ENCODE measurements at places on chromosomes 6 and 20.

DNA sequence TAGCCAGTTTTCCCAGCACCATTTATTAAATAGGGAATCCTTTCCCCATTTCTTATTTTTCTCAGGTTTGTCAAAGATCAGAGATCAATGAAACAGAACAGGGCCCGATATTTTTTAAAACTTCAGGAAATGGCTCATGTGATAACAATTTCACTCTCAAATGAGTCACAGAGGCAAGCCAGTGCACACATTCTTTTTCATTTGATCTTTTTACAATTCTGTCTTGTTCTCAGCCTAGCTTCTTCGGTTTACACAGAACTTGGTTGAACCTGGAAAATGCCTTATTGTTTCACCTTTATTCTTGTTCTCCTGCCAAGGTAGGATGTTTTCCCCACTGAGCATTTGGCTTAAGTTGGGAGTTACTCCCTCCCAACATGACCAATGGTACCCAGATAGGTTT lies 258.9 kb downstream of the COL12A1 start:
- H3K36me3 ChIP-seq = no peaks in the 10 kb centered on the region
- H3K4me3 ChIP-seq = no peak overlapping the region
- DNase-seq = no peak
- no peak overlapping the region for H3K27ac ChIP-seq
- H3K27me3 ChIP-seq = no peaks in the 10 kb centered on the region
- H3K4me1 ChIP-seq = no peaks in the 10 kb centered on the region

DNA sequence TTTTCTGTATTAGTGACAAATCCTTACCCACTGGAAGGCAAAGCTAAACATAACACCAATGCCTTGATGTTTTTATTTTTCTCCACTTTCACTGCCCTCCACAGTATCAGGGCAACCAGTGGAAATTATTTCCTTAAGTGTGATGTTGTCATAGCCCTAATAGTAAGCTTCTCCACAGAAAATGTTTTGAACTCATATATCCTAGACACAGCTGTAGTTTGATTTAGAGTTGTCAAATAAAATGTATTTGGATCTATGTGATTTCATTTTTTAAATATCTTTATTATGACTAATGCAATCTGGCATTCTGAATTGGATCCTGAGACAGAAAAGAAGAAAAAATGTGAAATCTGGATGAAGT lies 70.9 kb upstream of the UFL1 start:
- H3K27me3 ChIP-seq = no peaks in the 10 kb centered on the region
- no peak for DNase-seq
- no peaks in the 10 kb centered on the region for H3K4me1 ChIP-seq
- H3K36me3 ChIP-seq = no peaks in the 10 kb centered on the region

DNA sequence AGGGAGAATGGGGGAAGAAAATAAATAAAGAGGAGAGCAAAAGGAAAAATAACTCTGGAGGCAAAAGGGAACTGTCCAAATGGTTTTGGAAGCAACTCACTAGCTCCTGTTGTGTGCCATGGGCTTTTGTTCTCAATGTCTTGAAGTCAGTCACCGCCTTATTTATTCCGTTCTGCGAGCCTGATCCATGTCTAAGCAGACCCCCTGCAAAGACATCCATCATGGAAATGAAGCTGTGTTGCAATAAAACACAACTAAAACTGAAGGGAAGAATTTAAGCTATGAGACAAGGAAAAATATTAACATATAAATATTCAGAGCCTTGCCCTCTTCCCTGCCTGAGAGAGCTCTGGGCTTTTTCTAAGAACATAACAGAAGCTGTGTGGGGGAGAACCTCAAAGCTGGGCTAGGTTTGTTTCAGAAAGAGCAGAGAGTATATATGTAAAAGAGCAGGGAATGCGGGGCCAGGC lies 373.2 kb upstream of the CNR1 start:
- H3K4me1 ChIP-seq = no peaks in the 10 kb centered on the region
- no peak overlapping the region for H3K27ac ChIP-seq
- H3K36me3 ChIP-seq = no peaks in the 10 kb centered on the region
- peaks cover 5% of the 10 kb centered on the region for H3K27me3 ChIP-seq

- DNase-seq = no peak
- no peaks in the 10 kb centered on the region for H3K4me1 ChIP-seq
- H3K4me3 ChIP-seq = no peak overlapping the region
- peaks cover 3% of the 10 kb centered on the region for H3K36me3 ChIP-seq
- H3K27me3 ChIP-seq = peaks cover 7% of the 10 kb centered on the region
Measured at GRCh38 chr6:146891615-146892265, 293.0 kb downstream of the ADGB start.

GRCh38 chr20:48155268-48155667 lies 370.0 kb upstream of the SULF2 start:
- no peak overlapping the region for H3K4me3 ChIP-seq
- no peaks in the 10 kb centered on the region for H3K36me3 ChIP-seq
- H3K4me1 ChIP-seq = no peaks in the 10 kb centered on the region
- no peak overlapping the region for H3K27ac ChIP-seq

GRCh38 chr6:162854734-162855191 lies 127.0 kb downstream of the PACRG start:
- H3K27ac ChIP-seq = no peak overlapping the region
- no peaks in the 10 kb centered on the region for H3K4me1 ChIP-seq
- no peak overlapping the region for H3K4me3 ChIP-seq
- H3K36me3 ChIP-seq = no peaks in the 10 kb centered on the region

GRCh38 chr6:43996618-43997344 lies 130.5 kb downstream of the MRPL14 start:
- H3K4me1 ChIP-seq = peaks cover 7% of the 10 kb centered on the region
- no peak for DNase-seq
- no peaks in the 10 kb centered on the region for H3K36me3 ChIP-seq
- H3K27ac ChIP-seq = no peak overlapping the region
- no peak overlapping the region for H3K4me3 ChIP-seq

DNA sequence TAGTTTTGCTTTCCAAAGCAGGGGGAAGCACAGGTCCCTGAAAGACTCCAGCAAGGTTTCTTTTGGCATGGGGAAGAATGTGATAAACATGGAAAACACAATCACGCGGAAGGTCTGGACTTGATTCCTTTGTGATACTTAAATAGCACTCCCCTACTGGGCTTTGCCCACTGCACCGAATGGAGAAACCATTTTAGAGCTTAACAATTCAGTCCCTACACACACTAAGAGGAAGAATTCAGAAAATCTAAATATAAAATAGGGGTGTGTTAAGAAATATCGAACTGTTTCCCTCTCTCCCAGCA lies 71.4 kb upstream of the NHSL1 start:
- H3K36me3 ChIP-seq = no peaks in the 10 kb centered on the region
- no peak for DNase-seq
- no peak overlapping the region for H3K4me3 ChIP-seq
- no peak overlapping the region for H3K27ac ChIP-seq
- H3K4me1 ChIP-seq = no peaks in the 10 kb centered on the region

GRCh38 chr6:52610745-52611355 lies 34.0 kb upstream of the TRAM2 start:
- no peak for DNase-seq
- no peaks in the 10 kb centered on the region for H3K27me3 ChIP-seq
- H3K27ac ChIP-seq = no peak overlapping the region
- H3K4me3 ChIP-seq = no peak overlapping the region

DNA sequence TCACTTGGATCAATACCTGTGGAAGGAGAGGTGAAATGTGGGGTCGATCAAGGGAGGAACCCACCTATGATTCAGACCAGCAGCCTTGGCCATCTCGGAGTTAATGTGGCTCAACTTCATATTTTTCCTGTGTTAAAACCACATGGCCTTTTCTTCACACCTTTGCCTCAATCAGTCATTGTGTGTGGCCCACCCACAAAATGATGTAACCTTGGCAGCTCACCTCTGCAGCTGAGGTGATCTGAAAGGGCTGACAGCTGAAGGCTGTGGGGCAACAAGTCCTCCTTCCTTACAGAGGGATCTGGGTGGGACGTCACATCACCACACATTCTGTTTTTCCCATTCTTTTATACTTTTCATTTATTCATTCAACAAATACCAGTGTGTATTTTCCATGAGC lies 357.1 kb upstream of the HSF2 start:
- peak overlapping the region; percentile 53 for H3K4me3 ChIP-seq
- no peaks in the 10 kb centered on the region for H3K27me3 ChIP-seq
- no peaks in the 10 kb centered on the region for H3K36me3 ChIP-seq
- DNase-seq = peak; percentile 45
- H3K4me1 ChIP-seq = peaks cover 20% of the 10 kb centered on the region
- H3K27ac ChIP-seq = peak overlapping the region; percentile 61

GRCh38 chr6:57173056-57173885 lies 1.1 kb downstream of the BAG2 start:
- H3K27ac ChIP-seq = peak overlapping the region; percentile 89
- peak; percentile 23 for DNase-seq
- H3K27me3 ChIP-seq = peaks cover 1% of the 10 kb centered on the region
- peak overlapping the region; percentile 97 for H3K4me3 ChIP-seq

- no peak overlapping the region for H3K27ac ChIP-seq
- H3K36me3 ChIP-seq = peaks cover 28% of the 10 kb centered on the region
- H3K4me3 ChIP-seq = no peak overlapping the region
- H3K4me1 ChIP-seq = no peaks in the 10 kb centered on the region
- DNase-seq = no peak
Measured at GRCh38 chr6:13286181-13286580, 42.2 kb downstream of the TBC1D7 start.

- peaks cover 53% of the 10 kb centered on the region for H3K4me1 ChIP-seq
- peak overlapping the region; percentile 15 for H3K27ac ChIP-seq
- no peak for DNase-seq
- no peak overlapping the region for H3K4me3 ChIP-seq
- peaks cover 9% of the 10 kb centered on the region for H3K36me3 ChIP-seq
Measured at GRCh38 chr6:41713650-41714291, 21.6 kb downstream of the TFEB start.

- H3K27me3 ChIP-seq = no peaks in the 10 kb centered on the region
- no peak overlapping the region for H3K4me3 ChIP-seq
- no peak overlapping the region for H3K27ac ChIP-seq
Measured at GRCh38 chr6:38650207-38650752, 10.6 kb upstream of the BTBD9 start.

GRCh38 chr20:32035426-32035779 lies 16.6 kb upstream of the HCK start:
- no peak overlapping the region for H3K27ac ChIP-seq
- no peak overlapping the region for H3K4me3 ChIP-seq
- H3K36me3 ChIP-seq = no peaks in the 10 kb centered on the region
- H3K4me1 ChIP-seq = no peaks in the 10 kb centered on the region

DNA sequence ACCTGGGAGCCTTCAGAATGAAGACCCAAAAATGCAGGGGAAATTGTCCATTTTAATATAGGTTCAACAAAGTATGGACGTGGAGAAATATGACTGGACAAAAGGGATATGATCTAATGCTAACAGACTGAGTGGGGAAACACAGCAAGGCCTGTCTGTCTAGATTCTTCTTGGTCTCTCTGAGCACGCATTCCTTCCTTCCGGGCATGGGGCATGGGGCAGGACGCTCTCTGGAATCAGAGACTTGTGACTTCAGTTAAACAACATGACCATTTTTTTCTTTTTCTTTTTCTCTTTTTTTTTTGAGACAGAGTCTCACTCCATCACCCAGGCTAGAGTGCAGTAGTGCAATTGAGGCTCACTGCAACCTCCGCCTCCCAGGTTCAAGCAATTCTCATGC lies 31.9 kb downstream of the ZBTB2 start:
- H3K4me1 ChIP-seq = peaks cover 6% of the 10 kb centered on the region
- no peaks in the 10 kb centered on the region for H3K27me3 ChIP-seq
- no peak for DNase-seq
- no peak overlapping the region for H3K4me3 ChIP-seq
- H3K27ac ChIP-seq = no peak overlapping the region
